ENCODE measurements at places on chromosomes 6 and 20.

- DNase-seq: no peak
Measured at GRCh38 chr6:9420316-9421015, 985.1 kb upstream of the SLC35B3 start.

DNA sequence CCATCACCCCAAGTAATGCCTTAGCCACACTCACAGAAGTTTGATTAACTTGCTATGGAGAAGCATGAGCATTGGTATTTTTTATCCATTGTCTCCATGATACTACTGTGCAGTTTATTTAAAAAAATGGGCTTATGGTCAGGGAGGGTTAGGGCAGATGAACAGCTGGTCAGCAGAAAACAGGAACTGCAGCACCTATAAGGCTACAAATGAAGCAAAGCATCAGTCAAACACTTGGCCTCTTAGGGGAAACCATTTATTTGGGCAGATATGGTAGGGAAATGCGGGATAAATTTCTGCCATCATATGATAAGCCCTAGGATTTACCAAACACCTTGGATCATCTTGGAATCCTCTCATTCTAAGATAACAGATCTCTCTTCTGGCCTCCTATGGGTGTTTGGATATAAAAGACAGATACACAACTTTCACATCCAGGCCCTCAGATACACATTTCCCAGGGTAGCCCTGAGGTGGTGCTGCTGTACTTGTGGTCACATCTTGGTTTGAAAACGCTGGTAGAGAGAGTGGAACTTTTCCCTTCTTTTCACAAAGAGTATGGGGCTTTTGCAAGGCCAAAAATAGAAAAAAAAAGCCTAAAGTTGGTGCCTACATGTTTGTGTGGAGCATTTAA is 42.8 kb upstream of the AHI1 start:
- no peak for DNase-seq

DNA sequence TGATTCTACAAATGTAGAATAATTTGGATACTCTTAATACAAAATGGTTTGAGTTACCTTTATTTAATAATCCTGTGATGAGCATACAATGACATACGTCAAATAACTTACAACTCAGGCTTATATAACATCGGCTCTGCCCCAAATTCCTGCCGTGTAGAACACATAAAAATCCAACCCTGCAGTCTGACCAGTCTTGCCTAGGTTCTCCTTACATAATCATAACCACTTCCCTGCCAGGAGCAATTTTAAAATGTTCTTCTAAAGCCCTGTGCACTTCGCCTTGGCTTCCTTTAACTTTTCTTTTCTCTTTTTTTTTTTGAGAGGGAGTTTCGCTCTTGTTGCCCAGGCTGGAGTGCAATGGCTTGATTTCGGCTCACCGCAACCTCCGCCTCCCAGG is 16.2 kb upstream of the IER3 start:
- DNase-seq: no peak

DNA sequence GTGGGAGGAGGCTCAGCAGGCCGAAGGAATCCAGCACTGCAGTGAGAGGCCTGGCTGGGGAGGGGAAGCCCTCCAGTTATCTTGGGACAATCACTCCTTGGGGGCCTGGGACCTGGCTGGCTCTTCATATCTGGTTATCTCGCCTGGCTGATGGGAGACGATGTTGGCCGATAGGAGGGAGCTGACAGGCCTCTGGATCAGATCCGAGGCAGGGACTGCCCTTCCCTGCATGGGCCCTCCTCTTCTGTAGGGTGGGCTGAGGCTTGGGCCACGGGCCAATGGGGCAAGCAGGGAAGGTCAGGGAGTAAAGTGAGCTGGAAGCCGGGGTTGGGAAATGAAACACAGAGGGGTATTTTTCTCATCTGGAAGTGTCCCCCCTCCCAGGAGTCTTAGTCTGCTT is 25.2 kb downstream of the MANBAL start:
- no peak for DNase-seq

- no peak for DNase-seq
Measured at GRCh38 chr20:62129731-62130531, 7.7 kb downstream of the LSM14B start.

- DNase-seq: no peak
Measured at GRCh38 chr20:49750611-49751396, 37.1 kb upstream of the B4GALT5 start.

DNA sequence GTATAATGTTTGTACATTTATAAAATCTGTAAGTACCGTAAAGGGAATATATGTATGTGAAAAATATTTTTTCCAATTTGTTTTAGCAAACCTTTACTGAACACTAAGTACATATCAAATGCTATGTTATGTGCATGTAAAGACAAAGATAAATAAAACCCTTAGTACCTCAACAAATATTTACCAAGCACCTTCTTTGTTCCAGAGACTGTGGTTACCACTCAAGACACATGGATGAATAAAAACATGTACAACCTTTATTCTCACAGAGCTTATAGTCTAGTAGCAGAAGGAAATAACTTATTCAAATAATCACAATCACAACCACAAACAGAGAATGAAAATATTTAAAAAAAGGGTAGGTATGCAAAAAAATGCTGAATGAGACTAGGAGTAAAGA is 17.5 kb downstream of the TMX4 start:
- DNase-seq: no peak

GRCh38 chr6:100464903-100465700 is at the start of gene SIM1:
TSS of gene SIM1 (minus strand) at chr6:100464921. CDS start at chr6:100463468, 1,453 bp downstream.
- no peak for DNase-seq

Measured in esophagus squamous epithelium (tissue), 5 donors.